Chondrocyte (in vitro differentiated cells): ENCODE measurements at places on chromosomes 1 and 21.

DNA sequence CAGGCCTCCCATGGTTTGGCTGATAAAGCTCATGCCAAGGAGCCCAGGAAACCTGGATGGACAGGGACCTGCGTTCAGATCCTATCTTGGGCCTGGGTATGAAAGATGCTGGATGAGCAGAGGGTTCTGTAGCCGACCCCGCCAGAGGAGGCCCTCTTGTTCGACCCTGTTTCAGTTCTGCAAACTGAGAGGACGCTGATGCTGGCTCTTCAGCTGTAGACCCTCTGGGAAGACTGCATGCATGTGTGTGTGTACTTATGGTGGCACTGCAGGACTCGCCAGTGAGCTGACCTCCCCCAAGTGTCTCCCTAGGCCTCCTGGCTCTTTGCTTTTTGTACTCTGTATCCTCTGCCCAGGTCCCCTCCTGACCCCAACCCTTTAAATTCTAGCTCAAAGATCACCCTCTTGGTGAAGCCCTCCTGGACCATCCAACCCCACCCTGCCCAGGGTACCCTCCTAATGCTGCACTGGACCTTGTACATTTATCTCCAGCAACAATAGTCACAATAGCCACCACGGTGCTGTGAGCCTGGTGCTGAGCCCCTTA, 1.6 kb downstream of the EPS8L3 start:
- DNase-seq = peak; percentile 43

GRCh38 chr1:151644001-151644400, 32.2 kb downstream of the SNX27 start:
- DNase-seq = no peak

DNA sequence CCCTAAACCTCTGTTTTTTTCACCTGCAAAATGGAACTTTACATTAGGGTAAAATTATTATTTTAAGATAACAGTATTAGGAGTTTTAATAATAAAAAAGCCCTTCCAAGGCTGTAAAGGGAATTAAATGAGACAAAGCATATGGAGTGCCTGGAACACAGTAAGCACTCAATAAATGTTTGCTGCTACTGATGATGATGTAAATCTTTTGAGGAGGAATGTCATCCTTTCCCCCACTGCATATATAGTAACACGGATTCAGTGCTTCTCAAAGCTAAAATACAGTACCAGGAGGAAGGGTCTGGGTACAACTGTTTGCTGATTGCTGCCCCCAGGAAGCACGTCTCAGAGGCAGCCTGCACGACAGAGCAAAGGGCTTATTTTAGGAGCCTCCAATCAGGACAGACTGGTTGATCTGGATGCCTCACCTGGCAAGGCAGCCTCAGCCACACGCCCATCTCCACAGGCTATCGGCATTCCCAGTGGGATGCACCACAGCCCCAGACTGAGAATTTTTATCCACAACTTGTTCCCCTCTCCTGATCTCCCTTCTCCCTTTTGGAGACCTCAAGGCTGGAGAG, 64.4 kb downstream of the GADD45A start:
- DNase-seq = no peak

GRCh38 chr1:80989455-80989854, 811.3 kb upstream of the ADGRL2 start:
- no peak for DNase-seq

GRCh38 chr1:243528459-243529121, 272.7 kb downstream of the SDCCAG8 start:
- no peak for DNase-seq

GRCh38 chr1:156807627-156808026, 9.0 kb downstream of the SH2D2A start:
- no peak for DNase-seq

DNA sequence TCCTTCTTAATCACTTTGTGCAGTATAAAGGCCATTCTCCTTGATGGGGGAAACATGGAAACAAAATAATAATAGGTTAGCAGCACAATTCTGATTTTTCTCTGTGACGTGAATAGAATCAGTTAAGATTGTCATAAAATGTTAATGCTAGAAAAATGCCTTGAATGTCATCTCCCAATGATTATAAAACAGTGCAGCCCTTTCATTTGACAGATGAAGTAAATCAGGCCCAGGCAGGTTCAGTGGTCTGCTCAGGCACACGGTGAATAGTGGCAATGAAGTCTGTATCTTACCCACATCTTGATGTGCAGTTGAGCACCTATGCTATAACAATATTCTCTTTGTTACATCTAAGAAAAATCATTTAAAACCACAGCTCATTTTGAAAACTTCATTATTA, 32.2 kb upstream of the ZNF281 start:
- no peak for DNase-seq
